ENCODE measurements at places on chromosomes 6 and 20.

GRCh38 chr6:8006208-8006607 lies 58.0 kb downstream of the BLOC1S5 start:
- DNase-seq = no peak

GRCh38 chr6:167345960-167346359 lies 21.1 kb downstream of the TTLL2 start:
- no peak for DNase-seq

DNA sequence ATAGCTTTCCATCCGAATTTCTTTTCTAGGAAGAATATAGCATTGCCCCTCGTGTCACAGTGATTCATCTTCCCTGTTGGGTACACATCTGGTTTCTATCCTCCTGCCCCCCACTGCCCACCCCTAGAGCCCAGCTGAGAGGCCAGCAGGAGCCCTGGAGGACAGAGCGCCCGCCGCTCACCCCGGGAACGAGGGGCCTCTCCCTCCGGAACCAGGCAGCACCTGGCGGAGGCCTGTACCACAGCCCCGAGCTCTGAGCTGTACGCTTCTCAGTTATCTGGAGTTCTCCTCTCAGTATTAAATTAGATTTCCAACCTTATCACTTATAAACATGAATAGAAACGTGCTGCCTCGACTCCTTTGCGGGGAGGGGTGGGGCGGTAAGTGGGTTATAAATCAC lies 6.0 kb downstream of the ANKRD60 start:
- DNase-seq = no peak

- DNase-seq = no peak
These were observed 5.3 kb downstream of the SOBP start for GRCh38 chr6:107495196-107495643.

GRCh38 chr6:71126506-71126905 lies 162.1 kb upstream of the OGFRL1 start:
- no peak for DNase-seq

All from stimulated activated CD8-positive, alpha-beta memory T cell treated with anti-CD3 and anti-CD28 coated beads, Interleukin-7, amount 100 ng/mL, for 4 hours (primary cell).